ENCODE measurements at places on chromosomes 4 and X. TPM values are rescaled to one million over a fixed set of nuclear protein-coding genes. Genes with fewer than 3 reads are reported as not detected.

The SPP1 gene
- total RNA-seq, result 1.4 TPM

The RHOXF2B gene
- total RNA-seq, result not detected

The SMIM43 gene
- not detected for total RNA-seq

The RAB41 gene
- total RNA-seq, result not detected

The TBC1D25 gene
- 10.4 TPM for total RNA-seq

The BMX gene
- total RNA-seq, result 1.0 TPM

The CENPVL1 gene
- total RNA-seq, result not detected

The SMIM31 gene
- not detected for total RNA-seq

The DUSP21 gene
- total RNA-seq, result not detected

The HGFAC gene
- total RNA-seq, result not detected

The CT45A1 gene
- not detected for total RNA-seq

The GPR143 gene
- total RNA-seq, result 2.8 TPM

The ARHGAP4 gene
- total RNA-seq, result 7.5 TPM

The H2BW1 gene
- total RNA-seq, result not detected

The ADH1C gene
- total RNA-seq, result 0.64 TPM

The TSPAN5 gene
- total RNA-seq, result 12.9 TPM

The CAPN6 gene
- 21.4 TPM for total RNA-seq

The RGS12 gene
- 50.7 TPM for total RNA-seq

The TLR6 gene
- total RNA-seq, result 1.6 TPM

The UGT2A1 gene
- total RNA-seq, result not detected

The MAGEA4 gene
- not detected for total RNA-seq

The ADH1B gene
- total RNA-seq, result 14.2 TPM

The SULT1B1 gene
- total RNA-seq, result 1.3 TPM

The BRS3 gene
- total RNA-seq, result not detected

The PNMA3 gene
- total RNA-seq, result 0.08 TPM

The MAGEB2 gene
- total RNA-seq, result not detected

The MGARP gene
- 0.28 TPM for total RNA-seq

The SPOCK3 gene
- not detected for total RNA-seq

The SH2D1A gene
- 0.16 TPM for total RNA-seq

The CFI gene
- total RNA-seq, result 31.5 TPM

The FAM156B gene
- total RNA-seq, result 5.7 TPM

The FMR1NB gene
- total RNA-seq, result not detected

The IRS4 gene
- not detected for total RNA-seq

The ASIC5 gene
- not detected for total RNA-seq

The RHOH gene
- total RNA-seq, result 1.2 TPM

The PRRG3 gene
- not detected for total RNA-seq

Measured in esophagus mucosa (tissue), 1 donor.